ENCODE measurements at places on chromosomes 13 and 19.

- DNase-seq, result no peak
Measured at GRCh38 chr13:22454586-22454985, 726.2 kb upstream of the SGCG start.

DNA sequence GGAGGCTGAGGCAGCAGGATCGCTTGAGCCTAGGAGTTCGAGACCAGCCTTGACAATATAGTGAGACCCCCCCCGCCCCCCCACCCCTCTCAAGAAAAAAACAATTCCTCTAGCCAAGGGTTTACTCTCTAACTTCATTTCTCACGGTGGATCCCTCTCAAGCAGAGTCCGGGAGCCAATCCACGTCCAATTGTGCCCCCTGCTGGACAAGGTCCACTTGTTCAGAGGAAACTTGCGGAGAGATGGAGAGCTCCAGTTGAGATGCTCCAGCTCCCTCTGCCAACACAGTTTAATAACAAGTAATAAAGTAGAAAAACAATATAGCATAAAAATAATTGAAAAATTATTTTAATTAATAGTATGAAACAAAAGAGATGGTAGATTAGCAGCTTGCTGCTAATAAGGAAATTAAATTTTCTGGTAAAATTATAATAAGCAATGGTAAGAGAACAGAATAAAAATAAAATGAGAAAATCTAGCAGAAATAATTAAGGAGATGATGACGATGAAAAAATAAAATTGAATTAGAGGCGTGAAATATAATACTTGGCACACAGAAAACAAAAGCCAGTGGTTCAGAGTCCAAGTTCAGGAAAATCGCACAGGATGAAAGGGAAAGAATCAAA, 14.5 kb upstream of the SIGLEC14 start:
- peak; percentile 68 for DNase-seq

DNA sequence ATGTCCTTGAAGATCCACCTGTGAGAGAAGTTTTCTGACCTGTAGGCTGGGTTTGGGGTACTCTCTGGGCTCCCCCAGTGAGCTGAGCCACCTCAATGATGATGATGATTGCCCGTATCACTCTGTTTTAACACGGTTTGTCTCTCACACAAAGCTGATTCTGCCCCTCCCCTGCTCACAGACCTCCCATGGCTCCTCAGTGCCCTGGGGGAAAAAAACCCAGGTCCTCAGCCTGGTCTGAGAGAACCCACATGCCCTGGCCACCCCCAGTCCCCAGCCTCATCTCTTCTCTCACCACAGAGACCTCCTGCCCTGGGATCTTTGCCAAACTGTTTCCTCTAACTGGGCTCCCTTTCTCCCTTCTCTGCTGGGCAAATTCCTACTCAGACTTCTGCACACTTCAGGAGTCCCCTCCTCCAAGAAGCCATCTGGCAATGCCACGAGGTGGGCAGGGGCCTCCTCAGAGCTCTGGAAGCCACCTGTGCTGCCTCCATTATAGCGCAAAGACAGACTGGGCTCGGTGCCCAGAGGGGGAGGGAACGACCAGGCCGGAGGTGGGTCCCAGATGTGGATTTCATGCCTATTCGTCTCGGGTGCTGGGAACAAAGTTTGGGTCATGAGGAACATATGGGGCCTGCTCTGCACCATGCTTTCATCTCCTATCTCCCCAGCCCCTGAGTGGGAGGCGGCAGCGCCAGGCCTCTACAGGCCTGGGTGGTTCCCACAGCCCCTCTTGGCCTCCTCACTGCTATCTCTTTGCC, 8.5 kb upstream of the CA11 start:
- no peak for DNase-seq

DNA sequence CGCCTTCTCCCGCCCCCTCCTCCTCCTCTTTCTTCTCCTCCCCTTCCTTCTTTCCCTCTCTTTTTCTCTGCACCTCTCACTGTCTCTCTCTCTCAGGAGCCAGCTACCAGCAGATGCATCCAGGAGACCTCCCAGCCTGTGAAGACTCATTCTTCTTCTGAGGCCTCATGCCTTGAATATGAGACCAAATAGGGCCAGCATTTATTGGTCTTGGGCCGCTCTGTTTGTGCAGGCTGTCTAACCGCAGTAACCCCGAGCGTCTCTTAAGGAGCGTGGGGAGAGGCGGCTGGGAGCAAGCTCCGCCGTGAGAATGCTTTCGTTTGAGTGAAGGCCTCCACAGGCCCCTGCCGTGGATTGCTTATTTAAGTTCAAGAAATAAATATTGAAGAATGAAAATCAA, 167.0 kb downstream of the NUFIP1 start:
- no peak for DNase-seq
